Activated T-helper 1 cell treated with anti-CD3 and anti-CD28 coated beads, Interleukin-12 subunit alpha, Interleukin-12 subunit beta, Interleukin-2, Interleukin-4 antibody, amounts not matched to agents 30 ng/mL and 10 ng/mL and 1 ng/mL, durations not matched to agents 14 hours and 24 hours and 36 hours (primary cell): ENCODE measurements at places on chromosomes 1 and 21. TPM values are rescaled to one million over a fixed set of nuclear protein-coding genes. Genes with fewer than 3 reads are reported as not detected.

SORT1 gene
- 1.4 and 1.5 TPM in 2 replicates for total RNA-seq

CFHR2 gene
- not detected in 2 replicates for total RNA-seq

BCAN gene
- not detected in 2 replicates for total RNA-seq

LCE2B gene
- total RNA-seq = not detected in 2 replicates

TAS1R1 gene
- total RNA-seq = not detected in 2 replicates

A3GALT2 gene
- not detected in 2 replicates for total RNA-seq

KCNE2 gene
- total RNA-seq = not detected in 2 replicates

SLAMF7 gene
- total RNA-seq = 43.7 and 53.6 TPM in 2 replicates

OR2T11 gene
- total RNA-seq = not detected in 2 replicates

RIIAD1 gene
- not detected in 2 replicates for total RNA-seq

- H3K27ac ChIP-seq = no peak overlapping the region
- DNase-seq = no peak
- no peaks in the 10 kb centered on the region for H3K36me3 ChIP-seq
- no peak overlapping the region for H3K4me3 ChIP-seq
- peaks cover 19% of the 10 kb centered on the region for H3K4me1 ChIP-seq
These were observed 18.5 kb downstream of the SERTAD4 start for GRCh38 chr1:210250998-210251679.

DNA sequence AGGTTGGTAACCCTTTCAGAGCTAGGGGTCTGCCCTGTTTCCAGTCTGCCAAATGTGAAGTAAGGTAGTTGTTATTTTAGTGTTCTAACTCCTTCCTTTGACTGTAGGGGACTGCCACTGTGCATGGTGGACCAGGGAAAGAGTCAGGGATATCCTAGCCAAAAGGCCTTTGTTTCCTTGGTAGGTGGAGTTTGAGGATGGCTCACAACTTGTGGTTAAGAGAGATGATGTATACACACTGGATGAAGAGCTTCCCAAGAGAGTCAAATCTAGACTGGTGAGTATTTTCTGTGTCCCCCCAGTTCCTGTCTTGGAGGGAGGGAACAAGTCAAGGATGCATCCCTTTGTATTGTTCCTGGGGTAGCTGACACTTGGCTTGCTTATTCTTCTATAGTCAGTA, 3.5 kb upstream of the ST3GAL3 start:
- peaks cover 28% of the 10 kb centered on the region for H3K4me1 ChIP-seq
- H3K27me3 ChIP-seq = no peaks in the 10 kb centered on the region
- H3K27ac ChIP-seq = no peak overlapping the region
- peaks cover 23% of the 10 kb centered on the region for H3K36me3 ChIP-seq

- H3K36me3 ChIP-seq = no peaks in the 10 kb centered on the region
- H3K4me3 ChIP-seq = no peak overlapping the region
- no peaks in the 10 kb centered on the region for H3K27me3 ChIP-seq
- no peak overlapping the region for H3K27ac ChIP-seq
- no peaks in the 10 kb centered on the region for H3K4me1 ChIP-seq
These were observed 127.0 kb upstream of the TIAM1 start for GRCh38 chr21:31470896-31471694.

GRCh38 chr1:54051933-54052430, 1.0 kb downstream of the TMEM59 start:
- no peak for DNase-seq
- H3K4me3 ChIP-seq = no peak overlapping the region
- peaks cover 18% of the 10 kb centered on the region for H3K4me1 ChIP-seq
- peaks cover 6% of the 10 kb centered on the region for H3K36me3 ChIP-seq
- no peaks in the 10 kb centered on the region for H3K27me3 ChIP-seq

- no peak overlapping the region for H3K27ac ChIP-seq
- no peaks in the 10 kb centered on the region for H3K36me3 ChIP-seq
These were observed 2.5 kb upstream of the PLEKHM2 start for GRCh38 chr1:15681349-15682292.

DNA sequence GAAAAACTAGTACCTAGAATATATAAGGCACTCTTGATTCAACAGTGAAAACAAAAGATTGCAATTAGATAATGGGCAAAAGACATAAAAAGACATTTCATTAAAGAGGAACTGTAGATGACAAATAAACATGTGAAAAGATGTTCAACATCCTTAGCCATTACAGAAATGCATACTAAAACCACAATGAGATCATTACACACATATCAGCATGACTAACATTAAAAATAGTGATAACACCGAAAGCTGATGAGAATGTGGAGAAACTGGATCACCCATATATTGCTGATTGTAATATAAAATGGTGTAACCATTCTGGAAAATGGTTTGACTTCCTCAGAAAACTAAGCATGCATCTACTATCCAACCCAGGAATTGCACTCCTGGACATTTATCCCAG, 340.3 kb downstream of the SEC16B start:
- no peak for DNase-seq
- no peaks in the 10 kb centered on the region for H3K36me3 ChIP-seq
- no peaks in the 10 kb centered on the region for H3K4me1 ChIP-seq

- no peak overlapping the region for H3K4me3 ChIP-seq
- no peak for DNase-seq
- H3K27me3 ChIP-seq = peaks cover 5% of the 10 kb centered on the region
- H3K36me3 ChIP-seq = no peaks in the 10 kb centered on the region
These were observed 112.7 kb downstream of the CLIC6 start for GRCh38 chr21:34781526-34781925.

GRCh38 chr21:34857122-34857713, 188.4 kb downstream of the CLIC6 start:
- H3K27me3 ChIP-seq = no peaks in the 10 kb centered on the region
- no peak overlapping the region for H3K4me3 ChIP-seq
- H3K36me3 ChIP-seq = peaks cover 75% of the 10 kb centered on the region

DNA sequence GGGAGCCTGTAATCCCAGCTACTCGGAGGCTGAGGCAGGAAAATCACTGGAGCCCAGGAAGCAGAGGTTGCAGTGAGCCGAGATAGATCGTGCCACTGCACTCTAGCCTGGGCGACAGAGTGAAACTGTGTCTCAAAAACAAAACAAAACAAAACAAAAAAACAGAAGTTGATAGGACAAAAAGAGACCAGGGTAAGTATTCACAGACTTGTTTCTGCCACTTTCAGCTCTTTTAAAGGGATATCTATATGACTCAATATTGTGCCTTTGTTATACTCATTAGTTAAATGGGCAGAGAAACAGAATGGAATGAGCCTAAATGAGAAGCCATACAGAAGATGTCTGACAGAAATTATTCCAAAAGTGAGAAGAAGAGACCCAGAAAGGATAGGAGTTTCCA, 23.1 kb upstream of the ABL2 start:
- H3K4me3 ChIP-seq = no peak overlapping the region
- no peaks in the 10 kb centered on the region for H3K4me1 ChIP-seq
- H3K27ac ChIP-seq = no peak overlapping the region
- H3K27me3 ChIP-seq = no peaks in the 10 kb centered on the region
- DNase-seq = no peak

DNA sequence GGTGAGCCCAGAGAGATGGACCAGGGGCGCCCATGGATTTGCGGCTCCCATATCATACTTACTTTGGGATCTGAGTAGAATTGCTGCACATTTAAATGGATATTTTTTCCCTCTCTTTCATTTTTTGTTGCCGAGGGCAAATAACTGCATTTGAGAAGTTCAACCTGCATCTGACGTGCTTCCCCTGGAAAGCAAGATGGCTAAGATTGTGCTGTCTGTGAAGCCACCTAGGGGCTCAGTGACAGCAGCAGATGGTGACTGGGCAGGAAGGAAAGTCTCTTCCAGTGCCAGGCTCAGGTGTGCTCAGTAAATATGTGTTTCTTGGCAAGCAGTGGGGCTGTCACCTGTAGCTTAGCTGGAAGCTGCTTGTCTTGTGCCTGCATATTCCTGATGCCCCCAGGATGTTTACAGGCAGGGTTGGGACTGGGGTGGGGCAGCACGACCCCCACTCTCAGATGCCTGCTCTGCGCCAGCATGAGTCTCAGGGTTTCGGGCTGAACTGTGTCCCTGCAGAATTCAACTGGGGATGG, 59.8 kb upstream of the ETV3 start:
- H3K27ac ChIP-seq = no peak overlapping the region
- no peaks in the 10 kb centered on the region for H3K36me3 ChIP-seq

DNA sequence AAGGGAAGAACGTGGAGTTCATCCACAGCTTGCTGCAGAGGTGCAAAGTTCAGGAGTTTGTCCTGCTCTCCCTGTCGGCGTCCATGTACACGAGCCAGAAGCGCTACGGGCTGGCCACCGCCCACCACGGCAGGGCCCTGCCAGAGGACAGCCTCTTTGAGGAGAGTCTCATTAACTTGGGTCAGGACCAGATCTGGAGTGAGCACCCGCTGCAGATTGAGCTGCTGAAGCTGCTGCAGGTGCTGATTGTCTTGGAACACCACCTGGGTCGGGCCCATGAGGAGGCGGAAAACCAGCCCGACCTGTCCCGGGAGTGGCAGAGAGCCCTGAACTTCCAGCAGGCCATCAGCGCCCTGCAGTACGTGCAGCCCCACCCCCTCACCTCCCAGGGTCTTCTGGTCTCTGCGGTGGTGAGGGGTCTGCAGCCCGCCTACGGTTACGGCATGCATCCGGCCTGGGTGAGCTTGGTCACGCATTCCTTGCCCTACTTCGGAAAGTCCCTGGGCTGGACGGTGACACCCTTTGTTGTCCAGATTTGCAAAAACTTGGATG, 73.8 kb upstream of the MORC3 start:
- no peak overlapping the region for H3K4me3 ChIP-seq
- no peak overlapping the region for H3K27ac ChIP-seq
- peaks cover 24% of the 10 kb centered on the region for H3K36me3 ChIP-seq

DNA sequence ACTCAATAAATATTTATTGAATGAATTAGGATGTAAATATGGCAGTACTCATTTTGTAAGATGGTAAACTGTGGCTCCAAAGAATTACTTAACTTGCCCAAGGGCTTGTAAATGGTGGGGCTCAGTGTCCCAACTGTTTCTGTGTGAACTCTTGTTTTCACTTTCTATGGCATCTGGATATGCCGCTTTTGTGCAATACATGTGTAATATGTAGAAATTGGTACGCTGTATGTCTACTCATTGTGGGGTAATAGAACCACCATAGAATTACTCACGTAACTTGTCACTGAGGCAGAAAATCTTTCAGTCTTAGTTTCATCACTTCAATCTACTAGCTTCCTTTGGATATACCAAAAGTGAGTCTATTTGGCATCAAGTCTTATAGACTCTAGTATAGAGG, 977 bp downstream of the PRPF3 start:
- peak overlapping the region; percentile 99 for H3K4me3 ChIP-seq
- DNase-seq = peak; percentile 6

- peak overlapping the region; percentile 25 for H3K27ac ChIP-seq
- no peaks in the 10 kb centered on the region for H3K27me3 ChIP-seq
- H3K36me3 ChIP-seq = peaks cover 33% of the 10 kb centered on the region
These were observed 51.1 kb upstream of the IL12RB2 start for GRCh38 chr1:67256291-67257172.

GRCh38 chr1:222373831-222374602, 173.9 kb downstream of the HHIPL2 start:
- no peaks in the 10 kb centered on the region for H3K27me3 ChIP-seq
- no peaks in the 10 kb centered on the region for H3K36me3 ChIP-seq
- H3K4me3 ChIP-seq = no peak overlapping the region
- H3K4me1 ChIP-seq = no peaks in the 10 kb centered on the region
- no peak for DNase-seq
- H3K27ac ChIP-seq = no peak overlapping the region

DNA sequence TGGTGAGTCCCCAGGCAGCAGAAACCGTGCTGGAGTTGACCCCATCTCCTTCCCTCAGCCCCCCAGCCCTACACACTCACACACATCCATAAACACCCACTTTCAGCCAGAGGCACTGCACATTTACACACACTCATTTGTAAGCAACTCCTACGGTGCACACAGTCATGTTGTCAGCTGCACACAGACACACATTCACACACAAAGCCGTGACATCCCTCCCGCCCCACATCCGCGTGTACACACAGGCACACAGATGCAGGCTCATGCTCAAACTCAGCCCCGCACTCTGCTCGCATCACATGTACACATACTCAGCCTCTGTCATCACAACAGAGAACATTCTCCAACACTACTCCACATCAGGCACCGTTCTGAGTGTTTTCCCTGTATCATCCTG, 47.6 kb downstream of the LACTBL1 start:
- H3K27me3 ChIP-seq = no peaks in the 10 kb centered on the region
- no peak for DNase-seq
- H3K4me1 ChIP-seq = no peaks in the 10 kb centered on the region
- no peaks in the 10 kb centered on the region for H3K36me3 ChIP-seq
- no peak overlapping the region for H3K4me3 ChIP-seq

DNA sequence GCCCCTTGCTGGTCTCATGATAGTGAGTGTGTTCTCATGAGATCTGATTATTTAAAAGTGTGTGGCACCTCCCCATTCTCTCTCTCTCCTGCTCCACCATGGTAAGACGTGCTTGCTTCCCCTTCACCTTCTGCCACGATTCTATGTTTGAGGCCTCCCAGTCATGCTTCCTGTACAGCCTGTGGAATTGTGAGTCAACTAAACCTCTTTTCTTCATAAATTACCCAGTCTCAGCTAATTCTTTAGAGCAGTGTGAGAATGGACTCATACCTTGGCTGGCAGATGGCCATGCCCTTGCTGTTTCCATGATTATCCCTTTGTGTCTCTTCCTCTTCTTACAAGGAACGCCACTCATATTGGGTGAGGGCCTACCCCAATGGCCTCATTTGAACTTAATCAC, 40.3 kb downstream of the PSMG1 start:
- no peak overlapping the region for H3K4me3 ChIP-seq
- no peaks in the 10 kb centered on the region for H3K36me3 ChIP-seq
- no peak for DNase-seq
